ENCODE measurements at places on chromosomes 1 and 21.

DNA sequence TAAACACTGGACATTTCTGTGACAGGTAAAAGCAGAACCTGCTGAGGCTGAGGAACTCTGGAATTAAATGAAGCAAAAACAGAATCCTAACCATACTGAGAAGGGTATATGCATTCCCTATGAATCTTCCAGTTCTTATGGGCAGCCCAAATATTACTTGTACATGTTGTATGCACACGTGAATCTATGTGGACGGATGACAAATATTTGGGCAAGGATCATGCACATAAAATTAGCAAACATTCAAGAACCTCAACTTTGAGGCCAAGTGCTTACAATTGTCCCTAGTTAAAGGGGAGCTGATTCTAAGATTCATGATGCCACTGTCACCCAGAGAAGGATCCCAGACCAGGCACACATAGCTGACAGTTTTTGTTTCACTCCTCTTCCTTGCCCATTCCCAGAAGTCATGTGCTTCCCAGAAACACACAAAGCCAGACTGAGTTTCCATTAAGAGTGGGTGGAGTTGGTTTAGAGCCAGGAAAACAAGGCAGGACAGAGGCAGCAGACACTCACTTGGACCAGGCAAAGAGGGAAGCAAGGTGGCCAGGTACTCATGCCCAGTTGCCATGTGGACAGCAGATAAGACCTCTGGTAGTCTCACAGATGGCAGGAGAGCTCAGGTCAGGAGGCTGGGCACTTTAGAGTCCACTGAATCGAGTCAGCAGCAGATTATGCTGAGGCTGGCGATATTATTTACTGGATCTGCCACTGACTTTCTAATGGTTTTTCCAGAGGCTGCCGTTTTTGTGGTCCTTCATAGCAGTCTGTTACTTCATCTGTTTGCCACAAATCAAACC is 25.6 kb downstream of the AK2 start:
- DNase-seq = no peak

DNA sequence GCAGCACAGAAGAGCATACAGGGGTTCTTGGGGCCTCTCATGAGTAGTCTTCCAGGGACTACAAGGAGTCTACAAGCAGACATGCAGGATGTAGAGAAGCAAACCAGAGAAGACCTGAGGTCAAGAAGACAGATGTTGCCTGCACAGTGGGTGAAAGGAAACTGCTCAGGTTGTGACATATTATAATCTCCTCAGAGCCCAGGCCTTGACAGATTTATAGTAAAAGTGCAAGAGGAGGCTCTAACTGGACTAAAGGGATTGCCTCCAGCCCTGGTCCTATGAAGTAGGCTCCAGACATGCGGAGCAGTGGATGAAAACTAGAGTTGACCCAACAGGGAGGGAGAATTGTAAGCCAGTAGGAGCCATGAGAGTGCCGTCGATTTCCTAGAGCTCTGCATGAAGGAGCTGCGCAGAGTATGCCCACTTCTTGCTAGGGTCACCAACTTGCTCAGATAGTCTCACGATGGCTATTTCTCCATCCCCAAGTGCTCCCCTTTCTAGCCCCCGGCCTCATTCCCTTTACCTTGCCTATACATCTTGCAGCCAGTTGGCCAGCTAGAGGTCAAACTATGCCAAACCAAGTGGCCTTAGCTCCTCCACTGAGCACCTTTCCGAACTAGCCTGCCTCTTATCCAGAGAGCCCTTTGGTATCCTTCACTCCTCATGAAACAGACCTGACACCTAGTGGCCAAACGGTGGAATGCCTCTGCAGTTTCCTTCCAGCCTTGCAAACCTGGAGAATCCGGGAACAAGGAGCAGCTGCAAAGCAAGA is 36.2 kb upstream of the IPO9 start:
- peak; percentile 69 for DNase-seq

DNA sequence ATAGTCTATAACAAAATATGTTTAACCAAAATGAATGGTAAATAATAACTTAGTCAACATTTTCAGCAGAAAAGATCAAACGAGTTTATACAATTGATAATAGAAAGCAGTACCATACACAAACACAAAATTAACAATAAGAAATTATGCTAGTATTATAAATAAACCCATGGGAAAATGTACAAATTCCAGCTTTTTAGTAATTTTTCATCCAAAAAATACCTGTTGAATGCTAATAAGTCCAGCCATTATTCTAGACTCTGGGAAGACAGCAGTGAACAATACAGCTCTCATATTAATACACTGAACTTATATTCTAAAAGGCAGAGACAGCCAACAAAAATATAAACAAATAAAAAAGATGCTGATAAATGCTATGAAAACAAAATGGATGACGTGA is 66.3 kb downstream of the AKT3 start:
- DNase-seq = no peak

DNA sequence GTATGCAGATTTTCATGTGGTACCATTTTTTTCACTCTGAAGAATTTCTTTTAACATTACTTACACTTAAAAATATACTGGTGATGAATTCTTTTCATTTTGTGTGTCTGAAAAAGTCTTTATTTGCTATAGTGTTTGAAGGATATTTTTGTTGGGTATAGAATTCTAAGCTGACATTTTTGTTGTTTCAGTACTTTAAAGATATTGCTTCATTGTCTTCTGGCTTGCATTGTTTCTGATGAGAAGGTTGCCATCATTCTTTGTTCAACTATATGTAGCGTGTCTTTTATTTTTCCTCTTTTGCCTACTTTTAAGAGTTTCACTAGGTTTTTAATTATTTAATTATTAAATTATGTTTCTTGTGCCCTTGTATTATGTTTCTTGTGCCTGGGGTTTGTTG is 8.0 kb downstream of the HS2ST1 start:
- no peak for DNase-seq

DNA sequence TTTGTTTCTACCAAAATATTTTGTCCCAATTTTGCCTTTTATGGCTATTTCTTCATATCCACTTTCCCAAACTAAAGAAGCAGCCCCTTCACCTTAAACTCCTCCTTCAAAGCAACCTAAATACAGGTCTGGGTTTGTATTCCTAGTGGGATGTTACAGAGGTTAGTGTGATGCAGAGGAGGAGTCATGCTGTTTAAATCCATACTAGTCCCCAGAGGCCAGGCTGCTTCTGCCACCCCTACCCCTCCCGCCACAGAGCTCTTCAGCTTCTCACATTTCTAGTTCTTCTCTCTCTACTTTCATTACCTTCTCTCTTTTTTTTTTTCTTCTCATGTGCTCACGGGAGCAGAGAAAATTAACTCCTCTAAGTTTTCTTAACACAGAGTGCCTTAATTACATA is 29.3 kb downstream of the SELL start:
- no peak for DNase-seq

- DNase-seq = peak; percentile 83
Observed at GRCh38 chr1:201696217-201696761, 132.7 kb upstream of the IPO9 start.

DNA sequence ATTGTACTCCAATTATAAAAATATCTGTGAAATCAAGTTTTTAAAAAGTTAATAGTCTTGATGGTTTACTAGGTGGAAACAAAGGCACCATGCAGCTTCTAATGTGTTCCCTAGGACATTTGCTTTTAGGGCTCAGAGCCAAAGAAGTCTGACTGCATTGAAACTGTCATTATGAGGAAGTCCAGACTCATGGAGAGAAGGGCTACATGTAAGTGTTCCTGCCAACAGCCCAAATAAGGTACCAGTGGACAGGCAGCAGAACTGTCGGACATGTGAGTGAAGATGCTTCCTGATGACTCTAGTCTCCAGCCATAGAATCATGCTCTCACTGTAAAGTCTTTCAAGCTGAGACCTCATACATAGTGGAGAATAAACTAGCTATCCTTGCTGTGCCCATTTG is 287.6 kb downstream of the AKT3 start:
- DNase-seq = no peak

- DNase-seq = no peak
Observed at GRCh38 chr1:114462341-114462740, 48.7 kb downstream of the TRIM33 start.

DNA sequence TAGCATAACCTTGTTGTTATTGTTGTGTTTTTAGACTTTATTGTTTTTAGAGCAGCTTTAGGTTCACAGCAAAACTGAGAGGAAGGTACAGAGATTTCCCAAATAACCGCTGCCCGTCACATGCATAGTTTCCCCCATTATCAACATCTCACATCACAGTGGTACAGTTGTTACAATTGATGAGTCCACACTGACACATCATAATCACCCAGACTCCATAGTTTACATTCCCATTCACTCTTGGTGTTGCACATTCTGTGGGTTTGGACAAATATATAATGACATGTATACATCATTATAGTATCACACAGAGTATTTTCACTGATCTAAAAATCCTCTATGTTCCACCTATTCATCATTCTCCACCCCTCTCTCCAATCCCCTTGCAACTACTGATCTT is 25.9 kb upstream of the TOR3A start:
- no peak for DNase-seq

GRCh38 chr1:51564124-51564523 is 45.1 kb upstream of the EPS15 start:
- DNase-seq = no peak

DNA sequence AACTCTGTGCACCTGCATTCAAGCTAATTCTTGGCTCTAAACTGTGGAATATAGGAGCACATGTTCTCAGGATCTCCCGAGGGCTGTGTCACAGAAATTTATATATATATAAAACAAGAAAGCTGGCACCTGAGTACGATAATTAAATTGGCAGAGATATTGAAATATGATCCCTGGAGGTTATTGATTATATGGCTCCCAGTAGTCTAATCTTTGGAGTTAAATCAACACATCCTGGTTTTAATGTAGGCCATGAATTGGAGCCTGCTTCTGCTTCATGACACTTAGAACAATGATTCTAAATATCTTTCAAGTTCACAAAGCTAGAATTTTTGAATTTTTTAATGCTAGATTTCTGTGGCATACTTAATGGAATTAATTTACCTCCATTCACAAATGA is 84.3 kb downstream of the CTH start:
- DNase-seq = no peak

- no peak for DNase-seq
Observed at GRCh38 chr1:52007215-52008002, 16.9 kb upstream of the RAB3B start.

DNA sequence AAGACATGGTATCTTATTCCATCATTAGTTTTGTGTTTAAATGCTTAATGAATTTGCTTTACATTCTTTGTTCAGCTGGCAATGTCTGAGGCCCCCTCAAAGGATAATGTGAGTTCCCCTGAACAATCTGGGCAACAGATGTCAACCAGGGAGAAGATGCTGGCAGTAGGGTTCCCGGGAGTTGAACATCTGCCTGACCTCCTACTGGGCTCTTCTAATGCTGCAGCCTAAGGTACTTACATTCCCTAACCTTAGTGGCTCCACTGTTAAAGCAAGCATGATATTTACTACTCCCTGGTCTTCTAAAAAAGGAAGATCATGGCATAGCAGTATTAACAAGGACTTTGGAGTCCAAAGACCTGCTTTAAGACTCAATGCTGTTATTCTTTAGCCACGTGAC is 574.9 kb upstream of the NR5A2 start:
- DNase-seq = no peak

DNA sequence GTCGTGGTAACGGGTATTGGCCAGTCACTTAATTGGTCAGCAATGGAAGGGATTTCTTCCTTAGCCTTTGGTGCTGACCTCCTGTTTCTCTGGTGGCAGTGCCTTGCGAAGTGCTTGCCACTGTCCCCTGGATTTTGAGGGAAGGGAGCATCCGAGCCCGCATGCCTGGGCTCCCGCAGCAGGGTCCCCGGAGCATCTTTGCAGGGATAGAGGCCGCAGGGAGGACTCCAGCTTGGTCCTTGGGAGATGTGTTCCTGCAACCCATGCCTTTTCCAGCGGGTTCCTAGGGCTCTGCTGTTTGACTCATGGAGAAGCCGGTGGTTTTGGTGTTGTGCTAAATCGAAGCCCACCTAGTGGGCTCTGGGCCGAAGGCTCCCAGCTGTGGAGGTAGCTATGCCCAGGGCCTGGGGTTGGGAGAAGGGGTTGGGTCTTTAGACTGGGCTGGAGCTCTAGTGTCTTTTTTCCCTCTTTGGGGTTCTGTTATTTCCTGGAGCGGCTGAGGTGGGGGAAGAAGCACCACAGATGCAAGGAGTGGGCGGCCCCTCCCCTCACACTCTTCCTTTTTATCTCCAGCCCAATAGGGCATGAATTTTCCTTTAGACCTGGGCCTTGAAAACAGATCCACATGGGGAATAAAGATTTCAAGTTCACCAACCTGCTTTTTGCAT is 39.0 kb downstream of the PIK3CD start:
- no peak for DNase-seq

GRCh38 chr21:33123374-33124123 is 53.6 kb downstream of the OLIG1 start:
- DNase-seq = no peak

DNA sequence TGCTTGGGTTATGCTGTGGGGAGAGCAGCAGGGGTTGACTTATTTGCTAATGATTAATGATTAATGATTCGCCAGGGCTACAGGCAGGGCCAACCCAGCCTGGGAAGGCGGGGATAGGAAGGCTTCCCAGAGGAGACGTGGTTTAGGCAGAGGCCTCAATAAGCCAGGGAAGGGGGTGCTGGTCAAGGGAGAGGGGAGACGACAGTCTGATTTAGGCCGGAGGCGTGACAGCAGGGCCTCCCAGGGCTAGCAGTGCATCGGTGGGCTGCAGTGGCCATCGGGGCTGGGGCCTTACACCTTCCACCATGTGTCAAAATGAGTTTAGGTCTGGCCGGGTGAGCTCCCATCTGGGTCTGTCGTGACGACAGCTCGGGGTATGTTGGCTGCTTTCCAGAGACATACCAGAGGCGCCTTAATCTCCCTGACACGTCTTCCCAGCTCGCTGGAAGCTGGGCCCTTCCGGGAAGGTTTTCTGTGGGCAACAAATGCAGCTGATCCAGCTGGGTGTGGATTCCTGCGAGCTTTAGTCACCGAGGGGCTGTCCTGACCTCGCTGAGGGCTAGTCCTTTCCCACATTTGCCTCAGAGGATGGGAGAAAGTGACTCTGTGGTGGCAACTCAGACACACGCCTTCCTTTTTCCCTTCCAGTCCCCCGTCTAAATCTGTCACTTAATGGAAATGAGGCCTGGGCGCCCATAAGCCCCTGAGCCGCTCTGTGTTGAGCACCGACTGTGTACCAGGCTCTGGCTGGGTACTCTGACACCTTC is 3.7 kb upstream of the SLC1A7 start:
- DNase-seq = no peak

- peak; percentile 58 for DNase-seq
Observed at GRCh38 chr1:224433701-224434672, 610 bp downstream of the WDR26 start.

DNA sequence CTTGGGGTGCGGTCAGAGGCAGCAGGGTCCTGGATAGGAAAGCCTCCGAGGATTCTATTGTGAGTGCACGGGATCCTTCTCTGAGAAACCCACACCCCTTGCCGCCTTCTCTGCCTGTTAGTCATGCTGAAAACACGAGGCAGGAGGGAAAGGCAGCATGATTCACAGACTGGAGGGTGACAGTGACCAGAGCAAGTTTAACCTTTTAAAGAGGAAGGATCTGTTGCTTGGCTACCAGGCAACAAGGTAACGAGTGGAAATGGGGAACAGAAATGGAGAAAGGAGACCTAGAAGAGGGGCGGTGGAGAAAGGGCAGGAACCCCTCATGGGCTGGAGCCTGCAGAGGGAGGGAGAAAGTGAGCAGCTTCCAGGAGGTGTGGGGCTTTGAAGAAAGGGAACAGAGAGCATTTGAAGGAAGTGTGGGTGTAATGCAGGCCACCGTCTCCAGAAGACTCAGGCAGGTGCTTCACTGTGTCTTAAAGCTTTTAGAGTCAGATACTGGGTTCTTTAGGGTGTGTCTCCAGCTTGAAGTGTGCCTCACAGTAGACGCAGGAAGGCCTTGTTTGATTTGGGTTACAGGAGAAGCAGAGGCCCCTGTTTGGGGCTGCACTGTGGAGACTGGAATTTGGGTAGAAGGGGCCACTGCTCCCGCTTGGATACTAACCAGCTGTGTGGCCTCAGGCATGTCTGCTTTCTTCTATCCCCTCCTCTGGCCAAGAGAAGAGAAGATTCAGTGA is 19.1 kb downstream of the OPTC start:
- DNase-seq = peak; percentile 54

All from hypothalamus (tissue), 51 donors.